ENCODE measurements at places on chromosomes 4 and X.

DNA sequence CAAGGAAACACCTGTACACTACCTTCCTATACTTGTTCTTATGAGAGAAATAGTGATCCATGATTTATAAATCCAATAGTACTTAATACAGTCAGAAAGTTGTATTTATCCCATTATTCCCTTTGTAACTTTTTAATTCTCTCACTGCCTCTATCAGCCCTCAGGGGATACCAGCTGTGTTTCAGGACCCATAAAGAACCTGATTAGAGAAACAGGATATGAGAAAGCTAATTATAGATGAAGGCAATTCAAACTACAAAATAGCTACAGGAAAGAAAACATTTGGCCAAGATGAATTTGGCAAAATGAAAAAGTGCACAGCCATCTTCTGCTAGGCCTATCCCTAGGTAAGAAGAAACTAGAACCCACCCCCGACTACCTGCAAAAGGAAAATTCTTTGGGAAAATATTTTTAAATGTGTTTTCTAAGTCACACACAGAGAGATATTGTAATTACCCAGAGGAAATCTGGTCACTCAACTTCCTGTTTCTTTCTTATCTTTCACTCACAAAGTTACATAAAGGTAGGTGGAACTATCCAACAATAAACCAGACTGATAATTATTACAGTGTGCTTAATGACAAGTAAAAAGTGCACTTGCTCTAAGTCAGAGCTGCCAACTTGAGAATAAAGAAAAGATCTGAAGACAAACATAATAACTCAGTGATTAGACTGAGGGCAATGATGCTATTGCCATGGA is 836.5 kb upstream of the HTR2C start:
- no peak for DNase-seq

DNA sequence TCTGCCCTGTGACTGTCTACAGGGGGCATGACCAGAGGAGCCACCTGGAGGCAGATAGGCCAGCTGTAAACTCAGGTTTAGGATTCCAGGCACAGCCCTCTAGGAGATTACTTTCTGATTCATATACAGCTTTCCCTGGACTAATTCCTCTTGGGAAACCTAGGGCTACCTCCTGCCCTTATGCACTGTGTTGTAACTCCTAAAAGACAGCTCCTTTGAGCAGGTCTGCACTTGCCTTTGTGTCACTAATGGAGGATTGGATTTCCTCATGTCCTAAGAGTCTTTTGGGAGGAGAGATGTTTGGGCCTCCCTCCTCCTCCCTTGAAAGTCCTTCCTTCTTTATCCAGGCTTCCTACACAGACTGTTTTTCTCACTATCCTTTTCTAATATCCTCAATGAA is 202.0 kb downstream of the PCDH19 start:
- no peak for DNase-seq

GRCh38 chr4:106681381-106681921 is 312.9 kb upstream of the GIMD1 start:
- DNase-seq = no peak

GRCh38 chr4:31089815-31090214 is 369.6 kb downstream of the PCDH7 start:
- DNase-seq = no peak

GRCh38 chrX:125651426-125651825 is 331.8 kb downstream of the TEX13C start:
- no peak for DNase-seq

DNA sequence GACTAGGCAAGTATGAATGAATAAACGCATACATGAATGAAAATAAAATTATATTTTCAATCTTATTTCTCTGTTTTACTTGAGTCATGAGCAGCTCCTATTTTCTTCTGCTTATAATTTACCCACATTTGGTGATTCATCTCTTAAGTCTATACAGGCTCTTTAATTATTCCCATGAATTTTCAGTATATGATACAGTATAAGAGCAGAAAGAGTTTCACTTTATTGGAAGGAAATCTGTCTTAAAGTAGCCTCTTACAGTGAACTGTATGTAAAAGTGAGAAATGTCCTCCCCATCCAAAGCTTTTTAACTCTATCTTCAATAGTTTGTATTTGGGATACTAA is 50.8 kb downstream of the TMEM165 start:
- DNase-seq = no peak

- DNase-seq = no peak
Observed at GRCh38 chrX:18098763-18099162, 121.9 kb downstream of the BEND2 start.

GRCh38 chr4:7854697-7855370 is 84.8 kb downstream of the AFAP1 start:
- peak; percentile 35 for DNase-seq

- no peak for DNase-seq
Observed at GRCh38 chr4:126479709-126480108, 1153.0 kb upstream of the INTU start.

GRCh38 chr4:7031558-7032449 is 11.4 kb upstream of the TADA2B start:
- DNase-seq = no peak

- no peak for DNase-seq
Observed at GRCh38 chrX:19532709-19533108, 17.4 kb upstream of the MAP3K15 start.

DNA sequence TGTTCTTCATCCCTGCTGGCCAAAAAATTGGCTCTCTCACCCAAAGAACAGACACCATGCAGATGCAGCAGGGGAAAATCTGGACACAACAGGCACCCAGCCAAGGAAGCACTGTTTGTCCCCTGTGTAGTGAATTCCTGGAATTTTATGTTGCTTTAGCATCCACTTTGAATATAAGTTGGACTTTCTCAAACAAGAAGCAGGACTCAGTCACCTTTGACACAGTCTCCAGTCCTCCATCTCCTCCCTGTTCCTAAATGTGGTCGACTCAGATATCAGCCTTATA is 11.8 kb downstream of the ZNF182 start:
- no peak for DNase-seq

DNA sequence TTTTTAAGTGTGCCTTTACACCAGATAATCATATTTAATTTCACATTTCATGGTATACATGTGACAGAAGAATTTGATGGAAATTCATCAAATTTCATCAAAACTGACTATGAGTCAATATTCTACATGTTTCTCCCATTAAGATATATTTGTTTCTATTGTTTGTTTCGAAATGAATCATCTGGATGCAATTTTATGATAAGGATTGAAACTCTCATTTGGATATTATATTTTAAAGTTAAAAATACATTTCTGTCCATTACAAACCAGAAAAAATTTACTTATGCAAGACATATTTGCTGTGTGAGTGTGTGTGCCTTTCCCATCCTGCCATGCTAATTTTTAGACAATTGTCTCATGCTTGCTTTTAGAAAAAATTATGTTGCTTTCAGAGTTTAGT is 52.2 kb downstream of the SULT1B1 start:
- DNase-seq = no peak

- DNase-seq = no peak
Observed at GRCh38 chr4:79338148-79338547, 12.3 kb upstream of the NAA11 start.

DNA sequence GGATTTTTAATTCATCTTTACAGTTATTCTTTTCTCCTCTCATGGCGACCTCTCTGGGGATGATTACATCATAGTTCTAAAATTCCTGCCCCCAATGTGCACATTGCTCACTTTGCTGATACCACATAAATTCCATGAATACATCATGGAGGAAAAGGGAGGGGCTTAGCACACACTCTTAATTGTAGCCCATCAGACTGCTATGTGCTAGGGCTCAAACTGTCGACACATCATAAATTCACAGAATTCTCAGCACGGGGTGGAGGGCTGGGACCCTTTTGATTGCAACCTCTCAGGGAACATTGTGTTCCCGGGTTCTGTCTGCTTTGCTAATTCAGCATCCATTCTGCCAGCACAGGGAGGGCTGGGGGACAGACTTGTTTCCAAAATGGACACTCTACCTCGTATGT is 592.9 kb downstream of the BCOR start:
- no peak for DNase-seq

GRCh38 chr4:143186212-143186611 is 1.5 kb downstream of the USP38 start:
- no peak for DNase-seq

DNA sequence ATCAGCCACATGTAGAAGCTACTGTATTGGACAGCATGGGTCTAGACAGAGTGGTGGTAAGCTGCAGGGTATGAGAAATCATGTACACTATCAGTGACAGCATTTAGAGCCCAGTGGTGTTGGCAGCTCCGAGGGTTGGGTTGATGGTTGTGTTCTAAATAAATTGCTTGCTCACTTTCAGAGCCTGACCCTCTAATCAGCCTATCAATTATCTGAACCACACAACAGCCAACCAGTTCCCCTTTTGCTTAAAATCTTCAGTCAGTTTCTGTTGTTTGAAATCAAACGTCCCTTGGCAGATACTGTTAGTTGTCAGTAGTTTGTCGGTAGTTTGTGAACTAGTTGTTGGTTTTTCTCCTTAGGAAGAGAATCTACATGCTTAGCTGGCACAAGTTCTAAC is 99.8 kb upstream of the RAI2 start:
- no peak for DNase-seq

GRCh38 chrX:38896724-38897298 is 95.6 kb downstream of the MID1IP1 start:
- DNase-seq = no peak

GRCh38 chr4:169811476-169811875 is 53.7 kb upstream of the HPF1 start:
- no peak for DNase-seq

DNA sequence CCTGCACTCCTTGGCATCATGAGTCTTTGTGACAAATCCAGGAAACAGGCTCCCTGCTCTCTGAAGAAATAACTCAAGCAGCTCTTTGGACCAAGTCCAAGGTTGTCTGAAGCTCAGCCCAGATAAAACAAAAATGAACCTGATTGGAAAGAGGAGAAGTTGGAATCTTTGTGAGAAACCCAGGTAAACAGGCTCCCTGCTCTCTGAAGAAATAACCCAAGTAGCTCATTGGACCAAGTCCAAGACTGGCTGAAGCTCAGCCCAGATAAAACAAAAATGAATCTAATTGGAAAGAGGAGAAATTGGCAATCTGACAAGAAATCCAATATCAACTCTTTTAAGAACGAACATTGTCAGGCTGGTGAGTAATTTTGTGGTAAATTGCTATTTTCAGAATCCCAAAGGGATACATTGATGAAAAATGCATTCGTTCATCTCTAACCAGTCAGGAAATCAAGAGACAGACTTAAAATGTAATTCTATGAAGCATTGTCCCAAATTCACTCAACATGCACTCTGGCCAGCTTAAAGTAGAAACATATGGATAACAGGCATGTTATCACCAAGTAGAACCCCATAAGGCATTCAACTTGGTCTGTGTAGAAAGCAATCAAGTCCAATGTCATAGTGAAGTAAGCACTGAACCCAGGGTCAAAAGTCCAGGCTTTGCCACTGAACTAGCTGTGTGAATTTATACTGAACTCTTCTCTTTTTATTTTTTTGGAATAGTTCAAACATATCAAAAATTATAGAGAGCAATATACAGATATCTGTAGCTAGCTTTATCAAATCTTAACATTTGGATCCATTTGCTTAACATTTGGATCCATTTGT is 16.8 kb upstream of the NFXL1 start:
- no peak for DNase-seq

- no peak for DNase-seq
Observed at GRCh38 chr4:84849051-84849640, 117.3 kb downstream of the WDFY3 start.

DNA sequence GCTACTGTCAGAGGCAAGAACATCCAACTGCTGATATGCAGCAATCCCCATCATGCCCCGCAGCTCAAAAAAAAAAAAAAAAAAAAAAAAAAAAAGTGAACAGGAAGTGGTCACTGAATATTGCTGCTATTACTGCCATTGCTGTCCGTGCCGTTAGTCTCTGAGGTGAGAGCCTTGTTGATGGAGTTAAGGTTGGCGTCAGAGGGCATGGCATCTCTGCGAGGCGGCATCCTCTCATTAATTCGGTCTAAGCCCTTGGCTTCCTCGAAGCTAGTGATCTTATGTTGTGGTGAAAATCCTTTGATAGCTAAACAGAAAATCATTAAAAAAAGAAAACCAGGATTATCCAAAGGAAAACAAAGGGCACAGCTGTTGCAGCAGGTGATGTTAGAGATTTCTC is 321.6 kb downstream of the PPP3CA start:
- DNase-seq = no peak

- DNase-seq = no peak
Observed at GRCh38 chr4:2962614-2963174, 512 bp downstream of the NOP14 start.

GRCh38 chr4:83569429-83569828 is 33.5 kb downstream of the GPAT3 start:
- no peak for DNase-seq

GRCh38 chrX:19564606-19565005 is 49.3 kb upstream of the MAP3K15 start:
- DNase-seq = no peak

DNA sequence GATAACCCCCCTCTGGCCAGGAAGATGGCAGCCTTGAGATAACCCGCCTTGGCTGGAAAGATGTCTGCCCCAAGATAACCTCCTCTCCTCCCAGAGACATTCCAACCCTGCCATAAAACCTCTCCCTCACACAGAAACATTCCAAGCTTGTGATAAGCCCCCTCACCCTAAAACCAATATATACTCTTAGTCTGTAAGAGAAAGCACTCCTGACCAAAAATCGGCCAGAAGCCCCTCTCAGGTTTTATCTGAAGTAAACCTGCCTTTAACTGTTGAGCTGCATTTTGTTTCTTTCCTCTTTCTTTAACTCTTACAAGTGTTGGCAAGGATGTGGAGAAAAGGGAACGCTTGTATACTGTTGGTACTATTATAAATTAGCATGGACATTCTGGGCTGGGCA is 8.5 kb downstream of the ERCC6L start:
- DNase-seq = no peak

- no peak for DNase-seq
Observed at GRCh38 chr4:106852426-106852825, 183.7 kb downstream of the DKK2 start.

- DNase-seq = no peak
Observed at GRCh38 chr4:154560419-154560801, 2.4 kb upstream of the FGB start.

DNA sequence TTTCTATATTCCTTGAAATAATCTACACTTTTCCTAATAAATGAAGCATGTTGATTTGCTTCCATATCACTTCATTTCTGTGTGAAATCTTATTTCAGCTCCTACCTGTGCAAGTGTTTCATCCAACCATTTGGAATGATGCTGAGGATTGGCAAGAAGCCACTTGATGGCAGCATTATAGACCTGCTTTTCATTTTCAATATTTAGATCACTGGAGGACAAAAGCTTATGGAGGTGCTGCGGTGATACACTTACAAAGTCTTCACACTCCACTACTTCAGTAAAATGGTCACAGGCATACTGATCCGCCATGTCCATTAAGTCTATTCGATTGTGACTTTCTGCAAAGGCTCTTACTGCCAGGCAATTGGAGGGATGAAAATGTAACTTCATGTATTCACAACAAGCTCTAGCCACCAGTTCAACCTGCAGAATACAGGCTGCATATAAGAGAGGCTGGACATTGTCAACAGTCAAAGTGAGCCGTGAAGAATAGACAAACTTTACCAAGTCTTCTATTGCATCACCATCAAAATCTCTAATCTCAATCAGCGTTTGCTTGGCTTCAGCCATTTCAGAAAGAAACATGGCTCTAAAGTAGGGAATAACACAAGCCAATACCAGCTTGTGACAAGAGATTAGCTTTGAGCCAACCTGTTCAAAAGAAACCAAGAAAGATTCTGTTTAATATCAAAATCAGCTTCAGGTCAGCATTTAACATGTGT is 35.1 kb downstream of the KLHL8 start:
- DNase-seq = no peak

GRCh38 chrX:111778591-111778990 is 97.4 kb upstream of the TRPC5OS start:
- DNase-seq = no peak

Measured in activated T-cell treated with anti-CD3 and anti-CD28 coated beads for 48 hours (primary cell).